Globus pallidus (tissue), 1 donor: ENCODE measurements at places on chromosomes 2 and 18.
A peak's percentile ranks its signal among the peaks of the same experiment; 100 is the strongest.

DNA sequence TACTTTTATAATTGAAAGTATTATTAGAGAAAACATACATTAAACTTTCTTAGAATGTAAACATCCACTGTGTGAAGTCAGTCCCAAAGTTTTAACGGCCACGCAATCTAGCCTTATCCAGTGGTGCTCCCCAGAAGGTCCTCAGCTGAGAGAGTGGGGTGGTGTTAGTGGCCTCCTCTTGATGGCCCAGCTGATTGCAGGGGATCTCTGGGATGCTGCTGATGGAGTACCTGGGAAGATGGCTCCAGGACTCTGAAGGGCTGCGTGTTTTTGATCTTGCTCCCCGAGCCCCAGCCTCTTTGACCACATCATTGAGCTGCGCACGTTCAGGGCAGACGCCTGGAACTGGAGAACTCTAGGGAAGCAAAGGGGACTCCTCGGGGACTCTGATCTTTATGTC lies 181.4 kb downstream of the FAM210A start:
- DNase-seq: no peak

DNA sequence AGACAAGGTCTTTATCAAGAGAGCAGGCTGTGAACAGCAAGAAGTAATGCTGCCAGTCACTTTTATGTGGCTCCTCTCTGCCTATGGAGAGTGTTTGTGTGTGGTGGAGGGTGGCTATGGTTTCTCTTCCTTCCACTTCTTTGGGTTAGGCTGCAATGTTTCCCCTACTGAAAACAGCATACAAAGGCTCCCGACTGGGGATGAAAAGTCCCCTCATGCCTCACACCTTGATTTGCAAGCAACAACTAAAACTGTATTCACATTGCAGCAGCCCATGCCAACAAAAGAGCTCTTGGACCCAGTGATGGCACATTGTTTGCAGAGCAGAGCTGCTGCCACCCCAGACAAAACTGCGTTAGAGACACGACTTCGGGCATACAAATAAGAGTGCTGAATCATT lies 301.6 kb downstream of the SLC8A1 start:
- DNase-seq: peak; percentile 17

DNA sequence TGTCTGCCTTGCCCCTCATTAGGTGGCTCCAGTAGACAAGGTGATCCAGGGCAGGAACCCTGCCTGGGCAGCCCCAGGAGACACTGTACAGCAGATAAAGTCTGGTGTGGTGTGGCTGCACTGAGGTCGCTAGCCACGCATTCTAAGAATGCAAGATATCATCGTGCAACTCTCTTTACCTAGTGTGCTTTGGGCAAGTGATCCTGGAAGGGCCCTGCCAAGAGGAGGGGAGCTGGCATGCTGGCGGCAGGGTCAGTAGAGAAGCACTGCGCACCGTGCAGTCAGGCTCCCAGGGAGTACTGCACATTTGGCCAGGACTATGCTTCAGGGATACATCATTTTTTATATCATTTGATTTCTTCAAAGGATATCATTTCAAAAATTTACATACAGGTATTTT lies 195.3 kb upstream of the SMAD2 start:
- DNase-seq: no peak

- DNase-seq: no peak
Observed at GRCh38 chr2:37672104-37672869, 845 bp upstream of the CDC42EP3 start.

GRCh38 chr2:188676010-188676400 lies 298.2 kb upstream of the COL3A1 start:
- DNase-seq: no peak

DNA sequence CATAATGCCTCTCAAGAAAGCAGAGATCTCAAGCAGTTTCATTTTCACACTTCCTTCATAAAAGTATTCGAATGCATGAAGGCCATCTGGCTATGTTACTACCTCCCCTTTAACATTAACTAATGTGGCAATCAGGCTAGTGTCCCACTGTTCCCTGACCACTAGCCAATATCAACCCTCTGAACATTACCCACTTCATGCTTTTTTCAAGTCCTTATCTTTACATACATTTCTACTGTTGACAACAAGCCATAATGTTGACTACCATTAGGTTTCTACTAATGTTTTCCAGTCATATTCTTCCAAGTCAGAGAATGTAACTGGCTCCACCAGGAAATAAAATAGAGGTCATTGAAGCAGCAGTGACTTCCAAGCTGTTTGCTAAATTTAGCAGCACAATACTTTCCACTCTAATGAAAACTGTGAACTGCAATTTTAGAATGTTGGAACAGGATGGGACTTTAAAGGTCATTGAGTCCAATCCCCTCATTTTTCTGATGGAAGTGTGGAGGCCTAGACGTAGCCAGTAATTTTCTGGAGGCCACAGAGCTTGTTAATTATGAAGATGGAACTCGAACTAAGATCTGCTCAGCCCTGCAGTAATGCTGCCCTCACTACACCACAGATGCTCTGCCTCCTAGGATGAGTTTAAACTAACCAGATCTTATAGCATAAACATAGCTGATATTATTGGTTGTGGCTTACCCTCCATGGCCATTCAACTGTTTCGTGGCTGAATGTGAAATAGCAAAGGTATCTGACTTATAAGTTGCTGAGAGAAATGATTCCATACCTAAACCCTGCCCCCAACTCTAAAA lies 630 bp upstream of the PPP1R1C start:
- no peak for DNase-seq

GRCh38 chr2:216031960-216032689 lies 18.8 kb upstream of the MREG start:
- no peak for DNase-seq

DNA sequence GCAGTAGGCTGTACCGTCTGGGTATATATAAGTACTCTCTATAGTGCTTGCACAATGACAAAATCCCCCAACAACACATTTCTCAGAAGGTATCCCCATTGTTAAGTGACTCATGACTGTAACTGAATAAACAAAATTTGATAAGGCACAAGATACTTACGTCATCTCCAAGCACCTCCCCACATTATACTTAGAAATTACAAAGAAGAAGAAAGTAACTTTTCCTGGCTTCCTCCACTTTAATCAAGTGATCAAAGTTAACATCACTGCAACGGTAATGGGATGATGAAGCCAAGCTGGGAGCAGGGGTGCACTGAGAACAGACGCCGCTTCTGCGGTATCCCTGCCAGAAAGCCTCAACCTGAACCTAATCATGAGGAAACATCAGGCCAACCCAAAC lies 9.7 kb downstream of the TNS1 start:
- DNase-seq: no peak

- no peak for DNase-seq
Observed at GRCh38 chr2:234329202-234329960, 167.5 kb downstream of the ARL4C start.

GRCh38 chr2:28370354-28370753 lies 22.3 kb upstream of the FOSL2 start:
- DNase-seq: no peak

DNA sequence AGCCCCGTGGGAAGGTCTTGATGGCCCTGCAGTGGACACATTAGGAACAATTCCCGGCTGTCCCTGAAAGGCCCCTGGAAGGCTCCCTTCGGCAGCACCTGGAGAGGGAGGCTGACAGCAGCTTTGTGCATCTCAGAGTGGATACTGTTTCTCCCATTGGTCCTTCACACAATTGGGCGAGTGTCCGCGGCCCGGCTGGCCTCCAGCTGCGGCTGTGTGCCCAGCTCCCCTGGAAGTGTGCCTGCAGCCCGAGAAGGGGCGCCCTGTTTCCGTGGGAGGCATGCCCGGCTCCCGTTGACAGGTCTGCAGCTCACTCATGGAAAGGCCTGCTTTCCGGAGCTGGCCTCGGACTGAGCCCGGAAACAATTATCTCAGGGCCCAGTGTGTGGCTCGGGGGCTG lies 103.7 kb downstream of the LPIN1 start:
- DNase-seq: peak; percentile 86

DNA sequence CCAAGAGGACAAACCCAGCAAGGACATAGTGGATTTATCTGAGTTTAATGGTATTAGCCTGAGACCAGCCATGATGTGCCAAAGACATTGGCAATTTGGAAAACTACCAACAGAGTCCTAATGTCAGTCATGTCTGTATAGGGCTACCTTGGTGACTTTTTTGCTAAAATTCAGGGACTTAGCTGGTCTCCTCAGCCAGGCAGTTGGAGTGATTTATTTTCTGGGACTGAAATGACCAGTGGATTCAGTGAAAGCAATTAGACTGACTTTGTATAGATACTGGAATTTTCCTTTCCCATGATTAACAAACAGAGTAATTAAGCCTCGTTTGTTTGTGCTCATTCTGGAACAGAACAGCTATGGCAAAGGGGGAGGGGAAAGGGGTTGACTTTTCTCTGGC lies 55.0 kb downstream of the LYPD6 start:
- no peak for DNase-seq

DNA sequence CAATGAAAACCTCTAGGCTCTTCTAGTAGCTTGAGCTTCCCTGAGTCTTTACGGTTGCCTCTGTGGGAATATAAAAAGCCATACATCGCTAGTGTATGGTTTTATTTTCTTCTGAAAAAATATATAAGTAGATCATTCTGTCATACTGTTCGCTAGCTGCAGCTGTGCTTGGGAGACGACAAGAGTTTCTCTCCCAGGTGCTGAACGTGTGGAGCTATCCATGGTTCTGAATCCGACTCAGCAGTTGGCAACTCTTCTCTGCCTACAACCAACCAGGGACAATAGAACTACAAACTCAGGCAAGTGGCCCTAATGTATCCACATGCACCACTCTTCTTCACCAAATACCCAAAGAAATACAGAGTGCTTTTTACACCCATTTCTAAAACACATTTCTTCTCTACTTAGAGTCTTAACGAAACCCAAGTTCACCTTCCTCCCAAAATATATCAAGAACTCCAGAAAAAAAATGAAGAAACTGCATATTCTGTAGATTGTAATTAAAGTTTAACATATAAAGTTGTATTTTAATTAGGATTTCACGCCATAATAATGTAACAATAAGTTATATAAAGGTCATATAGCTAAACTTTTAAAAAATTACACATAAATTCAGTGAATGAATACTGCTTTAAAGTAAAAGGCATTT lies 2.2 kb upstream of the KCNH7 start:
- peak; percentile 54 for DNase-seq

DNA sequence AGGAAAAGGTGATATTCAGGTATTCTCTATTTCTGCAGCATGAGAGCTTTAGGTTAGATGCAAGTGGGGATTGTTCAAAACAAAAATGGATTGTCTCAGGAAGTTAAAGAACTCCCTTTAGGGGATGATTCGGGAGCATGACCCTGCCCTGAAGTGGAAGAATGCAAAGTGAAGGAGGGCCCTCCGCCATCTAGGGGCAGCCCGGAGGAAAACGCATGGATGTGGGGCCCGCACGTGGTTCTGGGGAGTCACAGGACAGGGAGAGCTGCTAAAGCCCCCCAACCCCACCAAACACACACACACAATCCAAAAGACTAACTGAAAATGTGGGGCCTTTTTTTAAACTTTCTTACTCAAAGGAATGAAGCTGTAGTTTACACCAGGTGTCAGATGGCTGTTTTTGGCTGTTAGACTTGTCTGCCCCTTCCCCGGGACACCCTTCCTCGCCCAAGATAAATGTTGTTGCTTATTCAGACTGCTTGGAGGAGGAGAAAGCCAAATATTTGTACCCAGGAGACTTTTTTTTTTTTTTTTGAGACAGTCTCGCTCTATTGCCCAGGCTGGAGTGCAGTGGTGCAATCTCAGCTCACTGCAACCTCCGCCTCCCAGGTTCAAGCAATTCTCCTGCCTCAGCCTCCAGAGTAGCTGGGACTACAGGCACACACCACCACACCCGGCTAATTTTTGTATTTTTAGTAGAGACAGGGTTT lies 78.8 kb downstream of the HNRNPLL start:
- DNase-seq: no peak

DNA sequence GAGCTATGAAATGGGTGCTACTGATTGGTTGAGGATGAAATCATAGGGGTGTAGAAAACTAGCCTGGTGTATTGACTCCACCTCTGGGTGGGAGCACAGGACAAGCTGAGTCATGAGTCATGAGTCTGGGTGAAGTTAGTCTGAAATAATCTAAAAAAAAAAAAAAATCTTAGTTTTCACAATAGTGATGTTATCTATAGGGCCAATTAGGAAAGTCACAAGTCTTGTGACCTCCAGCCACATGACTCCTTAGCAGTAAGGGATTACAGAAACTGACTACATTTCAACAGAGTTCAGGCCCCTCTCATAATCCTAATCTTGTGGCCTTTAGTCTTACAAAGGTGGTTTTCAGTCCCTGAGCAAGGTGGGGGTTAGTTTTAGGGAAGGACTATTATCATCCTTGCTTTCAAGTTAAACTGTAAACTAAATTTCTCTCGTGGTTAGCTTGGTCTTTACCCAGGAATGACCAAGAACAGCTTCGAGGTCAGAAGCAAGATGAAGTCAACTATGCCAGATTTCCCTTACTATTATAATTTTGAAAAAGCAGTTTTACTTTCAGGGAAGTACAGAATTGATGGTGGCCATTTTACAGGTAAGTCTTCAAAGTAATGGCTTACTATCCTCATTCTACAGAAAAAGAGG lies 338.0 kb upstream of the GYPC start:
- DNase-seq: no peak

- peak; percentile 70 for DNase-seq
Observed at GRCh38 chr2:95345563-95346230, 48.5 kb downstream of the KCNIP3 start.

GRCh38 chr2:61210332-61210981 lies 48.5 kb downstream of the C2orf74 start:
- DNase-seq: no peak

- no peak for DNase-seq
Observed at GRCh38 chr2:58633613-58634365, 392.7 kb upstream of the FANCL start.

DNA sequence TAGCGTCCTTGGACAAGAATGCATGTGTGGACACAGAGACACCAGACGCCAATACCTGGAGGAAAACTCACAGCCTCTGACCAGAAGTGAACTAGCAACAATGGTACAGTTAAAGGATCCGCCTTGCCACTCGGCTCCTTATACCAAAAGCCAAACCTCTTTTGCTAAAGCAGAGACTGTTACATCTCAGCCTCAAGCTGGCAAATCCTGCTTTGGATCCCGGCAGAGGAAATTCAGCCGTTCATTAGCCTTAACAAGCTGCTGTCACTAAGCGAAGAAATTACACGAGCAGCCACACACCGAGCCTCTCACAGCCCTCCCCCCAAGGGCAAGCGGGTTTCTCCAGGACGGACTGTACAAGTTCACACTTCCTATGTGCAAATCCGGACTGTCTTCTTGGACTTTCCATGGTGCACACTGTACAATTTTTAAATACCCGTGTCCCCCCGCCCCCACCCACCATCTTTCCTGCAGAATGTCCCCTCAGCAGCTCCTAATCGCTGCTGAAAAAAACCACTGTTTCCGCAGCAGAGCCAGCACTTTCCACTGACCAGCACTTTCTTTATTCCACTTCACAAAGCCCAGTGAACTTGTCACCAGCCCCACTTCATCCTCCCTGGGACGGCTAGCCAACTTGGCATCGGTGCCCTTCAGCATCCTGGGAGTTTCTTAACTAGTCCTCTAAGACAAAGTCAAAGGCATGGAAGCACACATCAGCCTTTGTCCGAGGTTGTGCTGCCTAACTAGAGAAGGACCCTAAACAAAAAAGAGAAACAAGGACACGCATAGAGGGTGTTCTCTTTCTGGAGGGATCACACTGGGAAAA lies 1.5 kb downstream of the KLF7 start:
- peak; percentile 79 for DNase-seq

- no peak for DNase-seq
Observed at GRCh38 chr2:39854771-39855170, 75.7 kb upstream of the THUMPD2 start.

- DNase-seq: no peak
Observed at GRCh38 chr2:159661286-159661685, 44.9 kb upstream of the BAZ2B start.
